Foreskin keratinocyte (primary cell): ENCODE measurements at places on chromosomes 4 and X. TPM values are rescaled to one million over a fixed set of nuclear protein-coding genes. Genes with fewer than 3 reads are reported as not detected.

The UBA6 gene
- 9.2 and 9.7 TPM in 2 replicates for polyA plus RNA-seq

The SASH3 gene
- not detected in 2 replicates for polyA plus RNA-seq

The TMPRSS11F gene
- not detected in 2 replicates for polyA plus RNA-seq

The MAGEA1 gene
- polyA plus RNA-seq, result not detected in 2 replicates

The TTC29 gene
- not detected in 2 replicates for polyA plus RNA-seq

The CCDC110 gene
- polyA plus RNA-seq, result 0.02 TPM in 1 of 2 replicates, not detected in the other

The ETDB gene
- not detected in 2 replicates for polyA plus RNA-seq

The CORIN gene
- polyA plus RNA-seq, result 0.02 TPM in 1 of 2 replicates, not detected in the other

The ADRA2C gene
- 0.08 and 0.13 TPM in 2 replicates for polyA plus RNA-seq

The CENPU gene
- polyA plus RNA-seq, result 32.7 and 37.3 TPM in 2 replicates

The RIPPLY1 gene
- not detected in 2 replicates for polyA plus RNA-seq

The GATA1 gene
- not detected in 2 replicates for polyA plus RNA-seq

The NEIL3 gene
- 4.3 and 7.7 TPM in 2 replicates for polyA plus RNA-seq

The SNX12 gene
- polyA plus RNA-seq, result 41.7 and 44.8 TPM in 2 replicates

The AMTN gene
- not detected in 2 replicates for polyA plus RNA-seq

The UGT2B15 gene
- not detected in 2 replicates for polyA plus RNA-seq

The NHSL2 gene
- 0.06 and 0.07 TPM in 2 replicates for polyA plus RNA-seq

The SULT1B1 gene
- 0.03 and 0.71 TPM in 2 replicates for polyA plus RNA-seq

The DDX53 gene
- not detected in 2 replicates for polyA plus RNA-seq

The RASSF6 gene
- polyA plus RNA-seq, result 0.45 and 0.69 TPM in 2 replicates
